SJSA1 (cell line): ENCODE measurements at places on chromosomes 7 and 10. TPM values are rescaled to one million over a fixed set of nuclear protein-coding genes. Genes with fewer than 3 reads are reported as not detected.

DNA sequence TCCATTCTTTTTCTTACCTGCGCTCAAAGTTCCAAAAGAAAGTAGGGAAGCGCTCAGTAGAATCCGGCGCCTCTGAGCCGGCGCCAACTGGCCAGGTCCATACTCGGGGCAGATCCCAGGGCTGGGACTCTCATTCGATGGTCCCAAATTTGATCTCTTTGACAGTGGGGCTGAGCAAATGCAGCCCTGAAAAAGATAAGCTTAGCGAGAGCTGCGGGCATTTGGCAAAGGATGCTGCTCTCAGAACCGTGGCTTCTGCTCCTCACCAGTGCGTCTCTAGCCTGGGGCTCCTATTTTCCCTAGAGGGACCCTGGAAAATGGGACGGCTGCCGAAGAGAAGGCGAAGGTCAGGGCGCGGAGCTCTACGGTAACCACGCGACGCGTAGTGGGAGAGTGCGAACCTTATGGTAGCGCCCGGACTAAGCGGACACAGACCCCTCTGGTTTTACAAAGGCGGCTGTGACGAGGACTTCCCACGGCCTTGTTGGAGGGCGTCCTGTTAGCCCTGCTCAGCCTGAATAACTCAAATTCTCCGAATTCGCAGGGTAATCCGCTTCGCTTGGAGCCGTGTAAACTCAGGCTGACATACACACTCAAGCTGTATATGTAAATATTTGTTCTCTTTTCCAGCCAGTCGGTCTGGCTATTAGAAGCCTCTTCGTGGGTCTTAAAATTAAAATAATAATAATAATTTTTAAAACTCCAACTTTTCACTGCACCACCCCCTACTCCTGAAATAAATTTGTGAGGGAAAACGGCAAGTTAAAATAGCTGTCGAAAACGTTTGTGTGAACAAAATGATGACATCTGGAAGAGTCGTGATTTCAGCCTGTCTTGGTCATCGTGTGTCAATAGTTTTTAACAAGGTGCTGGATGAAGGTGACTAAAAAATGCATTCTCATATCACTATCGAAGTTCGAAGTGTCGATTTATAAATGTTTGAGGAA is 869 bp upstream of the TBX20 start:
- no peak for DNase-seq

Gene ANAPC16
- 28.6 and 89.9 TPM in 2 replicates for total RNA-seq

DNA sequence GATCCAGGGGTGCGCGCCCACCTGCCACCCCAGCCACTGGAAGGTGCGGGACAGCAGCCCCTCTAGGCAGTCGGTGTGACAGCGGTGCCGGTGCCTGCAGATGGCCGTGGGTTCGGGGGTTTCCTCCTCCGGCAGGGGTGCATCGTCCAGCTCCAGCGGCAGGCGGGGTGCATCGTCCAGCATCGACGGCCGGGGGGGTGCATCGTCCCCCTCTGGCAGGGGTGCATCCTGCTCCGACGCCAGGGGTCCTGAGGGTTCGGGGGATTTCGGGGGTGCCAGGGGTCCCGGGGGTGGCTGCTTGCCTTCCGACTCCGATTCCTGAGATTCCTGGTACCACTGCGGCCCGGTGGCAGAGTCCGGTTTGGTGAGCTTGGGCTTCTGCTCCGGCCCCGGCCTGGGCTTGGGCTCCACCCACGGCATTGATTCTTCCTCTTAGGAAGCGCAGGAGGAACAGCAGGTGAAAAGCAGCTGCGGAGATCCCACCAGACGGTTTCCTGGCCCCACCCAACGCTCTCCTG is 90.2 kb upstream of the RAB18 start:
- no peak for DNase-seq

Gene RSPH10B
- not detected in 2 replicates for total RNA-seq

GRCh38 chr10:72846238-72846637 is 47.3 kb upstream of the OIT3 start:
- no peak for DNase-seq

GRCh38 chr7:42194238-42194637 is 42.8 kb downstream of the GLI3 start:
- DNase-seq, result no peak

GRCh38 chr7:96314402-96315124 is 7.3 kb downstream of the SLC25A13 start:
- no peak for DNase-seq

Gene IFIT1B
- not detected in 2 replicates for total RNA-seq

GRCh38 chr10:46539596-46540411 is 16.7 kb downstream of the GPRIN2 start:
- DNase-seq, result peak; percentile 99

GRCh38 chr10:48517911-48518811 is 86.7 kb downstream of the ARHGAP22 start:
- no peak for DNase-seq

Gene ZNF33B
- total RNA-seq, result 6.8 and 8.3 TPM in 2 replicates

- DNase-seq, result no peak
Measured at GRCh38 chr7:112266595-112267270, 60.2 kb downstream of the ZNF277 start.

GRCh38 chr10:96719850-96720421 is 378 bp downstream of the PIK3AP1 start:
- DNase-seq, result no peak

GRCh38 chr10:74055383-74056049 is 57.6 kb downstream of the VCL start:
- no peak for DNase-seq
